Progenitor cell of endocrine pancreas (in vitro differentiated cells): ENCODE measurements at places on chromosomes 1 and 21.

- DNase-seq = peak; percentile 66
Measured at GRCh38 chr1:205484985-205485967, 19.2 kb upstream of the CDK18 start.

DNA sequence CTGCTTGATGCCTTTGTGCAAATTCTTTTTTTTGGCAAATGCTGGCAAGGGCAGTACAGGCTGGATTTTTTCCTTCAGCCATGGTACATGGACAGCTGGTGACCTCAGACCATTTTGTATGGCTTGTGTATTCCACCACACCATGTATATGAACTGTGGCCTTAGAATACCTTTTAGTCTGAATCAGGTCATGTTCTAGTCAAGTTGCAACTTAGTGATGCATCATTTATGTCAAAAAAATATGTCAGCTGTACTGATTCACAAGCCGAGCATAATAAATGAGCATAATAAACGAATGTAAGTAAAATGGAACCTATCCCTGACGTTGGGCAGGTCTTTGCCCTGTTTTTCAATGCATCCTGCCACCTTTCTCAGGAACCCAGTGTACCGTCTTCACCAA, 219.7 kb upstream of the RUNX1 start:
- no peak for DNase-seq

DNA sequence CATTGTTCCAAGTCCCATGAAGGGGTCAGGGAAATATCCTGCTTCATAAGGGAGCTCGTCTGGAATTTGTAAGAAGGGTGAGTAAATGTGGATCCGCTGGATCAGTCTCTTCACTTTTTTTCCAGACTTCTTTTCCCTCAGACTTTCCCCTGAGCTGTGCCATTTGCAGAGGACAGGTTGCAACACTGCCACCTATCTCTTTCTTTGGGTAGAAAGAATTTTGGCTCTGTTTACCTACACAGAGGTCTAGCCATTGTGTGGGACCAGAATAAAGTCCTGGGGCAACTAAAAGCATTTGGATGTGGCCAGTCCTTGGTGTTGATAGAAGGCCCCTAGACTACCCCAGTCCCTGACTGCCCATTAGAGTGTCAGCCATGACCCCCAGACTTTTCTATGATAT, 1146.7 kb upstream of the PRMT6 start:
- no peak for DNase-seq

DNA sequence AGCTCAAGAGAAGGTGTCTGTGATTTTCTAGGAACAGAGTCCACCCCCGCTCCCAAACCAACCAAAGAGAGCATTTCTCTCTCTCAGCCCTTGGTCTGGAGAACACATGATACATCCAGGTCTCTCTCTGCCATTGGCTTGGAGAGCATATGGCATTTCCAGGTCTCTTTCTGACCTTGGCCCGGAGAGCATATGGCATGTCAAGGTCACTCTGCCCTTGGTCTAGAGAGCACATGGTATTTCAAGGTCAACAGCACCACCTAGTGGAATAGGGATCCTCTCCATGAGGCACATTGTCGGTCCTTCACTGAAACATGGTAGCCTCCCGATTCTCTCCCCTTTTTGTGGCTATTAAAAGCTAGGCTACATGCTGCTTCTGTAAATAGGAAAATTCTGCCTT, 437.7 kb upstream of the OLFM3 start:
- DNase-seq = no peak

- DNase-seq = no peak
Measured at GRCh38 chr1:94633051-94633450, 91.5 kb upstream of the F3 start.

DNA sequence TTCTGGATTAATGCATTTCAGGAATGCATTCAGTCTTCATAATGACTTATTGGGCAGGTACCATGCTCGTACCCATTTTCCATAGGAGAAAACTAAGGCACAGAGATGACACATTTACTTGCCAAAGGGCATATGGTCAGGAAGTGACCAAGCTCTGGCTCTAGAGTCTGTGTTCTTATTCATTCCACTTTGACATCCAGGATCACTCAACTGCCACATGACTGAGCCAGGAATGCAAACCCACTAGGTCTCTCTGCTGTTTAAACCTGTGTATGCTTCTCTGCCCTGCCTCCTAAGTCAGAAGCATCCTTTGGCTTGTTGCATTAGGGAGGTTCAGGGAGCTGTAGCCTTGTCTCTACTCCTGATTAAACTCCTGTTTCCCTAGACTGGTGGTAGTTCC, 7.5 kb downstream of the KAZN start:
- no peak for DNase-seq

GRCh38 chr1:204260601-204261197, 46.9 kb upstream of the GOLT1A start:
- no peak for DNase-seq

- DNase-seq = no peak
Measured at GRCh38 chr1:154748405-154748775, 121.7 kb downstream of the KCNN3 start.

DNA sequence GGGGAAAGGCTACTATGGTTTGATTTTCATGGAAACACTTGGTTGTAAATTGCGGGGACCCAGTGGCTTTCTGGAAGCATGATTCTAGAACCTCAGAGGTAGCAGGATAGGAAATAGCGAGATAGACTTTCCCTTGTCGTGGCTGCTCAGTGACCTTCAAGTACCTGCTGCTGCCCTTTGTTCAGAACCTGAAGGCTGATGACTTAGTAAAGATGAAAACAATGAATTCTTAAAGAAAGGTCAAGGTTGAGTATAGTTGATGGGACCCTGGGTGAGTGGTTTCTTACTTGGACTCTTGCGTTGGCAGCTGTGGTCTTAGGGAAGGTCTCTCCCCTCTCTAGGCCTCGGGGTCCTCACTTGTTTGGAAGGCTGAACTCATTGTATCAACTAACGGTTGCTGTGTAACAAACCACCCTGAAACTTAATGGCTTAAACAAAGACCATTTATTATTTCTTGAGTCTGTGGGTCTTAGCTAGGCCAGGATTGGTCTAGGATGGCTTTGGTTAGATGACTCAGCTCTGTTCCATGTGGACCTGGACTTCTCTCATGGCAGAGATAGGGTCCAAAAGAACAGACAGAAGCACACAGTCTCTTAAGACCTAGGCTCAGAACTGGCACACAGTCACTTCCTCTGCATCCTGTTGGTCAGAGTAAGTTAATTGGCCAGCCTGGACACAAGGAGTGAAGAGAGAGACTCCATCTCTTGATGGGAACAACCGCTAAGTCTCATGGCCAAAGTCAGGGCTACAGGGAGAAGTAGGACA, 89.2 kb upstream of the SELENON start:
- no peak for DNase-seq

- DNase-seq = no peak
Measured at GRCh38 chr1:31058012-31058411, 7.5 kb downstream of the PUM1 start.

GRCh38 chr21:28522014-28522799, 470.5 kb downstream of the LTN1 start:
- DNase-seq = no peak

DNA sequence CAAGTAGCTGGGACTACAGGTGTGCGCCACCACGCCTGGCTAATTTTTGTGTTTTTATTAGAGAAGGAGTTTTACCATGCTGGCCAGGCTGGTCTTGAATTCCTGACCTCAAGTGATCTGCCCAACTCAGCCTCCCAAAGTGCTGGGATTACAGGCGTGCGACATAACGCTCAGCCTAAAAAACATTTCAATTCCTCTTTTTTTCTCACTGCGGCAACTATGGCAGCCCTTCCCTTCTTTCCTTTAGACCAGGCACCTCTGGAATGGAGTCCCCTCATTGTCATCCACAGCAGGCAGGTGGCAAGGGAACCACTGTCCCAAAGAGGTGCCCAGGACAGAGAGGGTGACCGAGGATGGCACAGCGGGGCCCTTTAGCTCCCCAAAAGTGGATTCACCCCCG, 14.1 kb downstream of the CEP104 start:
- DNase-seq = no peak

DNA sequence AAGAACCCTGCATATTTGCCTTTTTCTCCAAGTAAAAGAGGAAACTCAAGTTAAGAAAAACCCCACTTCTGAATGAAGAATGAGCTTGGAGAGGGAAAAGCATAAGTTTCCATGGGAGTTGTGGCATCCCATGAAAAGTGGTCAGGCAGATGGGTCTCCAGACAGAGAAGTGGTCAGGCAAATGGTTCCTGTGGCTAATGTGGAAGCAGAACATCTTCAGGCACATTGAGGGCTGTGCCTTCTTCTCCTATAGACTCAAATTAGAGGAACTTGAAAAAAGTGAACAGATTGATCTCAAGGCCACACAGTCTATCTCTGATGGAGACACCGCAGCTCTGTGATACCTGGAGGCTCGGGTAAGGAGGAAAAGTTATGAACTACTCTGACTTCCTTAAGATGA, 55.7 kb upstream of the KIRREL1 start:
- DNase-seq = no peak

DNA sequence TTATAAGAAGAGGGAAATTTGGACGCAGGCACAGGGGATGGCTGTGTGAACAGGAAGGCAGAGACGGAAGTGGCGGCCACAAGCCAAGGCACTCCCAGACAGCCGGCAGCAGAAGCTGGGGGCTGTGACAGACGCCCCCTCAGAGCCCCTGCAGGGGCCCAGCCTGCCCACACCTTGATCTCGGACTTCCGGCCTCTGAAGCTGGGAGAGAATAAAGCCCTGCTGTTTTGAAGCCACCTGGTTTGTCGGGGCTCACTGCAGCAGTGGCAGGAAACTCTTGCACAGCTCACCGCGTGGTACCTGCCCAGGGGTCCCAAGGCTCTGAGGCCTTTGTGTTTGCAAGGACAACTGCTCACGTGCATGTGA, 13.7 kb downstream of the MEGF6 start:
- DNase-seq = no peak

DNA sequence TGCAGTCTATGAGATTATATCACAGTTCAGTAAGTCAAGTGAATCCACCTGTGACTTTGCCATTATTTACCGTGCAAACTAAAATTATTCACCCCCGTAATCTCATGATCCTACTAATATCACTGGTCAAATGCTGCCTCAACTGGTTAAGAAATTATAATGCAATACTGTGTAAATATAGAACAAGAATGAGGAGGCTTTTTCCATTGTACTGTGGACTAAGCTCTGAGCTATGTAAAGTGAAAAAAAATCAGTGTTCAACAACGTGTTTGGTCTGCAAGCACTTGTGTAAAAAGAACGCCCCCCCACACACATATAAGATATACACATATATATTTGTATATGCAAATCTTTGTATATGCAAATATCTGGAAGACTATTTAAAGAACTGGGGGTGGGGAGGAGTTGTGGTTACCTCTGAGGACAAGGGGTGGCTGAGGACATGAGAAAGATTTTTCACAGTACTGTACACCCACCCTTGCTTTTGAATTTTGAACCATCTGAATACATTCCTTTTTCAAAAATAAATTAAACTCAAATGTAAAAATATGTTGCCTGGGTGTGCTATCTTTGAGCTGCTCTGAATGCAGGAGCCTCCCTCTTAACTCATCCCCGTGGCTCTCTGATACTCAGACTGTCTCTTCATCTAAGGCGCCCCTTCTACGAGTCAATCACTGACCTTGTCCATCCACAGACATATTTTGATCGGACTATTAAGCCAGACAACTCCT, 57.0 kb downstream of the PTP4A2 start:
- no peak for DNase-seq

DNA sequence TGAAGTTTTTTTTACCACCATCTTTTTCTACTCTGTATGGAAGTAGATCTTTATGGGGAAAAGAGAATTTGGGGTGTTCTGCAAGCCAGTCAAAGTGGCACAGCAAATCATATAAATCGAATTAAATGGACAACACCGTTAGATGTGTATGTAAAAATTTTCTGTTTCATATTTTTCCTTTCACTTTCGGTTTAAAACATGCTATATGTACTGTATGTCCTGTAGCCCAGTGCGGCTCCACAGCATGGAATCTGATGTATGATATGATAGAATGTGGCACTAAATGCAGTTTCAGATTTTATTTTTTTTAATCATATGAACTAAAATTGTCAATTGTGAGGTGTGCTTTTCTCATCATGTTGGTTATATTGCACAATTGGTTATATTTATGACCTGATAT, 32.9 kb downstream of the RAB4A start:
- no peak for DNase-seq

DNA sequence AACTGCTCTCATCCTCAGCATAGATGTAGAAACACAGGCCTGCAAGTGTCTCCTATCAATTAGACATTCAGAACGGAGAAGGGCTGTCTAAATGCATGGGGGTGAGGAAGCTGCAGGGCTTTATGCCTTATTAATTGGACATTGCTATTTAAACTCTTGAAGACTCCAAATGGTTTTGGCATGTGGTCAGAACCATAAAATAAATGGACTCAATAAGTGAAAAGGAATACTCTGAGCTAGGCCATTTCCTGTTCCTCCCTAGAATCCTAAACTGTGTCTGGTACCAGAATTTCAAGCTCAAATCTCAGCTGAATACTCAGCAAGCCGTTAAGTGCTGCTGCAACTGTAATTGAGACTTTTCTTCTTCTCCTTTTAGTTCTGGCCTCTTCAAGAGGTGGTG, 80.4 kb upstream of the C1orf87 start:
- no peak for DNase-seq

GRCh38 chr1:22168412-22168973, 25.6 kb upstream of the WNT4 start:
- no peak for DNase-seq

- DNase-seq = no peak
Measured at GRCh38 chr1:109538827-109539555, 681 bp upstream of the GPR61 start.

DNA sequence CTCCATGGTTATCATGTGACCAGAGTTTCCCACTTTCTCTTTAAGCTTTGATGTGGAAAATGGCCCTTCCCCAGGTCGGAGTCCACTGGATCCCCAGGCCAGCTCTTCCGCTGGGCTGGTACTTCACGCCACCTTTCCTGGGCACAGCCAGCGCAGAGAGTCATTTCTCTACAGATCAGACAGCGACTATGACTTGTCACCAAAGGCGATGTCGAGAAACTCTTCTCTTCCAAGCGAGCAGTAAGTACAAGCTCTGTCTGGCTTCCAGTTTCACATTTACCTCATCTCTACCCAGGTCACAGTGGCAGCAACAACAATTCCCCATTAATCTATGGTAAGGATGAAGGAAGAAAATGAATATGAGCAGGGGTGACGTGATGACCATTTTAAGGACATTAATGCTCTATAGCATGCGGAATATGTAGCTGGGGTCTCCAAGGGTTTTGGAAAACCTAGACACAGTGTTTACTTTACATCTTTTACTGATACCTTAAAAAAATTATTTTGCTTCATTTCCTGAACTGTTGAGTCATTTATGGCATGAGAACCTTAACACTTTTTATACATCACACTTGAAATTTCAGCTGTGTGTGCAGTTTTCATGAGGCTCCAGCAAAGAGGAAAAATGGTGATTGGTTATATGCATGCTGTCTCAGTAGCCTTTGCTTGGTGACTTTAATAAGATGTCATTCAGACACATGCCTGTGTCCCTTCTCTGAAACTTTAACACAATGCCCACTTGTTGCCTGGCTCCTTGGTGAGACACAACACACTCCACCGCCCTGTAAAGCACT, 286.3 kb upstream of the SGIP1 start:
- no peak for DNase-seq
